ENCODE measurements at places on chromosomes 12 and 14.

DNA sequence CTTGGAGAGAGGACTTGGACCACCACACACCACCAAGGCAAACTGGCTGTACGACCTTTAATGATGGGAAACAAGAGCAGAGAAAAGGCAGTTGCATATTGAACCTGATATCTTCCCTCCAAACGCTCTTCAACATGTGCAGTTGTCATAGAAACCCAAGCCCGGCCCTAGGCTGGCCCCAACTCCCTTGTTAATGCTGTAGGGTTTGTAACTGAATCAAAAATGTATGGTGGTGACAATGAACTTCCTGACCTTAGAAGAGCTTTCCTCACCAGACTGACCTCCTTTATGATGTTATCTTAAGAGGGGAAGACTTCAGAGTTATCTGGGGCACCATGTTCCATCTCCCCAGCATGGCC is 12.3 kb downstream of the APOLD1 start:
- DNase-seq, result no peak

- no peak for DNase-seq
Measured at GRCh38 chr12:121786440-121786825, 7.1 kb downstream of the RHOF start.

GRCh38 chr14:76168531-76168930 is 16.8 kb downstream of the GPATCH2L start:
- DNase-seq, result no peak

DNA sequence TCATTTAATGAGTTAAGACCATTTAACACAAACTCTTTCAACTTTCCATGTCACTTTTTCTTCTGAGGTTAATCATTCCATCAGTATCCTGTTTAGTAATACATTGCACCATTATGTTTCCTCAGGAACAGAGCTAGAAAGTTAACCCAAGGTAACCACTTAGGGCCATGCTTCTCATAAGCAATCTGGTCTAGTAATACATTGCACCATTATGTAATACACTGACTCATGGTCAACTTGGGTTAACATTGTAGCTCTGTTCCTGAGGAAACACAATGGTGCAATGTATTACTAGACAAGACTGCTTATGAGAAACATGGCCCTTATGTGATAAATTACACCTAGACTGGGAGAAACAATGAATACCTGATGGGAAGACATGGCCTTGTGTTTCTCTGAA is 21.7 kb downstream of the ERH start:
- no peak for DNase-seq

DNA sequence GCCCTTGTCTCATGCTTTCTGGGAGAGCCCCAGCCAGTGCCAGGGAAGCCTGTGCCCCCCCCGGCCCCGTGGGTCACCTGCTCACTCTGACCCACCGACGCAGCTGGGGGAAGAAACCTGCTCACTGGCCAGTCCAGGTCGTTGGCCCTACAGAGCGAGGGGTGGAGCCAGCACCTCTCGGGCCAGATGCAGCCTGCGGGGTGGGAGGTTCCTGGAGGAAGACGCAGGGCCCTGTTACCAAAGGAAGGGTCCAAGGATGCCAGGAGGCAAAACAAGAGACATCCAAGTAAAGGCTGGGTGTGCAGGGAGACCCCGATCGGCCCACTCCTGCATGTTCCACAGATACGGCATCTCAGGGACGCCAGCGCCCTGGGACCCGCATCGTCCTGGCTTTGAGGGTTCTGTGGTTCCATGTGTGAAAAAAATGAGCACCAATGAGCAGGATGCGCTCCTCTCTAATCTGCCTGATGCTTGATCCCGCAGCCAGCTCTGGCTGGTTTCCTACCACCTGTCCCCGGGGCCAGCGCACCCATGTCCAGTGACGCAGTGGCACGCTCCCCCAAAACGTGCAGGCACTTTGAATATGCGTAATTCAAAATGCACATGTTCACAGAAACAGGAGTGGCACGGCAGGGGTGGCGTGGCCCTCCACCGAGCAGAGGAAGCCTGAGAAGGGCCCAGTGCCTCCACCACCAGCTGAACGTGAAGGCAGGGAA is 66.0 kb upstream of the GALNT9 start:
- DNase-seq, result no peak

DNA sequence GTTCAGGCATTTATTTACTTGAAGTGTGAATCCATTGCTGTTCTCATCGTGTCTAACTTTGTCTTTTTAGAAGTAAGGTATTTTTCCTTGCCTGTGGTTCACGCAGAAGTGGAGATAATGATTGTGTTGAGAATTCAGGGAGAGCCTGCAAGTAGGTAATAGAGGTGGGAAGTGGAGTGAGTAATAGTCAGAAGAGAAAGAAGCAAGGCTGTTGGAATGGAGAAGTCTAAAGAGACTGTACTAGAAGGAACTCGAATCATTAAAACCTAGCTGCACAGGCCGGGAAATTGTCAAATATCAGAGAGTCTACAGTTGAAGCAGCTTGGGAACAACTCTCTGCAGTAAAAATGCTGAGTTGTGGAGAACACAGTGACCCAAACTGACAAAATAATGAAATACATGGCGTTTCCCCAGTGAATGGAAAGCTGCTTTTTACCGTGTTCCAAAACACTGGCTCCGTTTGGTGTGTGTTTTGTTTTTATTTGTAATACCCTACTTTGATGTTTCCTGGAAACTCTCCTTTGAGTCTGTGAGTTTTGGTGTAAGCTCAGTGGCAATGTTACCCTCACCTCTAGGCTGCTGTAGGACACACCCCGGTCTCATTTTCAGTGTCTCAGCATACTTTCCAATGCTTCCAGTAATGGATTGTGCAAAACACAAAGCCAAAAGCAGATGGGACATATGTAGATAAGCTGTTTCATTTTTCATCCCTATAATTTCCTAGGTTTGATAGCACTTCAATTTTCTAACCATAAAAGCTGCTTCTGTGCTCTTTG is 146.6 kb downstream of the CRADD start:
- no peak for DNase-seq
